ENCODE measurements at places on chromosomes 16 and 17.
A peak's percentile ranks its signal among the peaks of the same experiment; 100 is the strongest.

- no peak for DNase-seq
These were observed 28.8 kb downstream of the ACTG1 start for GRCh38 chr17:81483862-81484194.

DNA sequence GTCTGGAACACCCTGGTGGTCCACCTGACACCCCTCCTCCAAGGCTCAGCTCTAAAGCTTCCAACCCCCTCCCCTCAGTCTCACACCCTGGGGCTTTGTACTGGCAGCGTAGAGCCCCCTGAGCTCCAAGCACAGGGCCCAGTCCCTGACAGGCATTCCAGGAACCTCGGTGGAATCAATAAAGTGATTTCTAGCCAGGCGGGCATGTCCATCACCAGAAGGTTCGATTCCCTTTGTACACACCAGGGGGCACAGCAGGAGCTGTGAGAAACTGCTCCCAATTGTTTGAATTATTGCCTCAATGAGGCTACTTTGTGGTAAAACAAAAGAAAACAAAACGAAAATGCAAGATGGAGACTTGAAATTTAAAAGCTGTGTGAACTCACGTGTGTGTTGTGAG is 51.8 kb downstream of the SMPD3 start:
- no peak for DNase-seq

DNA sequence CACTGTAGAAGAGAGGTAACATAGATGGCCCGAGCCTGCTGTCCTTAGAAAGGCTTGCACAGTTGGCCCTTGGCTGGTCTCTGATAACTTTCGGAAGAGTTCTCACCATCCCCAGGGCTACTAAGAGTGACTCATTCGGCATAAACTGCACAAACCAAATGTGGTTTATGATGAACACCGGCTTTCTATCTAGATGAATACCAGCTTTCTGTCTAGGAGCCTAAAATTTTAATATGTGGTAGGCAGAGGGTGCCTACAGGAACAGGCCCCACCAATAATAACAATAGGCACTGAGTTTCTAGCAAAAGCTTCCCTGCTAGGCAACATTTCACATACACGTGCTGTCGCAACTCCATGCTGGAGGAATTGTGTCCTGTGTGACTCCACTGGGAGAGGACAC is 15.4 kb downstream of the CNOT1 start:
- DNase-seq: no peak

GRCh38 chr16:75053791-75054555 is 55.1 kb downstream of the ZNRF1 start:
- DNase-seq: no peak

GRCh38 chr17:81522491-81523401 is 5.4 kb upstream of the FSCN2 start:
- DNase-seq: peak; percentile 72

Data from glutamatergic neuron (in vitro differentiated cells).